ENCODE measurements at places on chromosomes 4 and X.

DNA sequence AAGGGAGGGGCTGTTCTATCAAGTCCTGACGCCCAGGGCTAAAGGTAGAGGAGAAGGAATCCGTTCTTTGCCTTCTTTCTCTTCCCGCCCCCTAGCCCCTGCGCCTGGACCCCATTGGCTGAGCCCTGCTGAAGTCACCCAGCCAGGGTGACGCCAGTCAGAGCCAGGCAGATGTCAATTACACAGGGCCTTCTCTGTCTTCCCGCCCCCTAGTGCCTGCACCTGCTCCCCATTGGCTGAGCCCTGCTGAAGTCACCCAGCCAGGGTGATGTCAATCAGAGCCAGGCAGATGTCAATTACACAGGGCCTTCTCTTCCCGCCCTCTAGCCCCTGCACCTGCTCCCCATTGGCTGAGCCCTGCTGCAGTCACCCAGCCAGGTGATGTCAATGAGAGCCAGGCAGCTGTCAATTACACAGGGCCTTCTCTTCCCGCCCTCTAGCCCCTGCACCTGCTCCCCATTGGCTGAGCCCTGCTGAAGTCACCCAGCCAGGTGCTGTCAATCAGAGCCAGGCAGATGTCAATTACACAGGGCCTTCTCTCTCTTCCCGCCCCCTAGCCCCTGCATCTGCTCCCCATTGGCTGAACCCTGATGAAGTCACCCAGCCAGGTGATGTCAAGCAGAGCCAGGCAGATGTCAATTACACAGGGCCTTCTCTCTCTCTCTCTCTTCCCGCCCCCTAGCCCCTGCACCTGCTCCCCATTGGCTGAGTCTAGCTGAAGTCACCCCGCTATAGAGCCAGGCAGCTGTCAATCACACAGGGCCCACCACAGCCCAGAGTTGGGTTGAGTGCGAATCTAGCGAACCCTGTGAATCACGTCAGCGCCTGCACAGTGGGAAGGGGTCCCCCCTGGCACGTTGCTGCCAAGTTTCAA is 46.4 kb downstream of the ASMT start:
- H3K27me3 ChIP-seq, result no peaks in the 10 kb centered on the region
- H3K36me3 ChIP-seq, result no peaks in the 10 kb centered on the region
- peak; percentile 22 for DNase-seq
- no peaks in the 10 kb centered on the region for H3K4me1 ChIP-seq
- no peak overlapping the region for H3K4me3 ChIP-seq
- no peak overlapping the region for H3K27ac ChIP-seq

GRCh38 chrX:72274526-72274925 is 2.5 kb downstream of the RPS4X start:
- no peaks in the 10 kb centered on the region for H3K4me1 ChIP-seq
- DNase-seq, result no peak
- H3K27me3 ChIP-seq, result no peaks in the 10 kb centered on the region
- no peak overlapping the region for H3K4me3 ChIP-seq

GRCh38 chrX:13383907-13384306 is 64.1 kb upstream of the ATXN3L start:
- no peak for DNase-seq
- no peak overlapping the region for H3K4me3 ChIP-seq
- no peak overlapping the region for H3K27ac ChIP-seq
- no peaks in the 10 kb centered on the region for H3K4me1 ChIP-seq

- H3K27ac ChIP-seq, result peak overlapping the region; percentile 48
- no peak for DNase-seq
- no peak overlapping the region for H3K4me3 ChIP-seq
Observed at GRCh38 chr4:94472056-94472826, 20.5 kb downstream of the PDLIM5 start.

GRCh38 chrX:132292793-132293192 is 73.5 kb upstream of the RAP2C start:
- no peaks in the 10 kb centered on the region for H3K36me3 ChIP-seq
- H3K27me3 ChIP-seq, result no peaks in the 10 kb centered on the region
- no peak overlapping the region for H3K4me3 ChIP-seq
- H3K27ac ChIP-seq, result no peak overlapping the region
- no peaks in the 10 kb centered on the region for H3K4me1 ChIP-seq

Data from ascending aorta (tissue), 2 donors.